ENCODE measurements at places on chromosomes 16 and 17.

GRCh38 chr17:66753126-66753920, 81.6 kb upstream of the CACNG5 start:
- DNase-seq = no peak

DNA sequence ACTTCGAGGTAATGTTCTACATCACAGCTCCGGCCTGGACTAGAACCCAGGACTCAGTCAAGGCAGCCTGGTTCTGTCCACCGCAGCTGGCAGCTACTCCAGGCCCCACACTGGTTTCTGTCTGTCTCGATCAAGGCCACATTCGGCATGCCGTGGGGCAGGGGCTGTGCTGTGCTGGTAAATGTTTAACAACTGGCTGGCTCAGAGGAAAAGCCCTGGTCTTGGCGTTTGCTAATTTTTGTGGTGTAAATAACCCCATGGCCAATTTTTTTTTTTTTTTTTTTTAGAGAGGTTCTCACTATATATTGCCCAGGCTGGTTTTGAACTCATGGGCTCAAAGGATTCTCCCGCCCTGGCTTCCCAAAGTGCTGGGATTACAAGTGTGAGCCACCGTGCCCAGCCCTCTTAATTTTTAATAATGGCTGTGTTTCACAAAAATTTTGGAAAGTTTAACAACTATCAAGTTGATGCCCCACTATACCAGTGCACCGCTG, 328 bp upstream of the DRC7 start:
- no peak for DNase-seq

- no peak for DNase-seq
These were observed 5.9 kb downstream of the UBALD2 start for GRCh38 chr17:76270770-76271668.

- no peak for DNase-seq
These were observed 113.2 kb upstream of the IRX5 start for GRCh38 chr16:54817432-54817831.
